Trophoblast cell (in vitro differentiated cells and primary cell): ENCODE measurements at places on chromosomes 7 and 10.

DNA sequence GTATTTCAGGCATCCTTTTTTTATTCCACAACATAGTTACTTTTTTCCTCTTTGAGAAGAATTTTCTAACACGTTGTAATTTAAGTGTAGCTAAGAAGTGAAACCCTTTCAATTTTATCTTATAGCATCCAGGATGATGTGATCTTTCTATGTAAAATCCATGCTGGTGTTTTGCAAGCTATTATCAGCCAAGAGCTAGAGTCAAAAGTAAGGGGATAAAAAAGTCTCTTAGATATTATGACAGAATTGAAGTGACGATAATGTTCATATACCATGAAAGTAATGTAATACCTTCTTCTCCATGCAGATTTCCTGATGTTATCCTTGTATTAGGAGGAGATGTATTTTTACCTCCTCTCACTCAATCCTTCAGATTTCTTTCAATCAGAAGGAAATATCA lies 64.2 kb upstream of the MBL2 start:
- no peaks in the 10 kb centered on the region for H3K27me3 ChIP-seq
- no peak overlapping the region for H3K4me3 ChIP-seq
- H3K4me1 ChIP-seq = no peaks in the 10 kb centered on the region

DNA sequence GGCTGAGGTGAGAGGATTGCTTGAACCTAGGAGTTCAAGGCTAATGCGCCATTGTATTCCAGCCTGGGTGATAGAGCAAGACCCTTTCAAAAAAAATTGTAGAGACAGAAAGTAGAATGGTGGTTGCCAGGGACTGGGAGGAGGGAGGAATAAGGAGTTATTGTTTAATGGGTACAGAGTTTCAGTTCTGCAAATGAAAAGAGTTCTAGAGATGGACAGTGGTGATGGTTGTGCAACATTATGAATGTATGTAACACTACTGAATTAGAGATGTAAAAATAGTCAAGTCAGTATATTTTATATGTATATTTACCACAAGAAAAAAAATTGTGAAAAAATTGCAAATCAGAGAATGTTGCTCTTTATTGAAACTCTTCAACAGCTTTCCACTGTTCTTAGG lies 266.5 kb upstream of the NPY start:
- no peaks in the 10 kb centered on the region for H3K27me3 ChIP-seq
- no peak overlapping the region for H3K27ac ChIP-seq
- H3K4me3 ChIP-seq = no peak overlapping the region

DNA sequence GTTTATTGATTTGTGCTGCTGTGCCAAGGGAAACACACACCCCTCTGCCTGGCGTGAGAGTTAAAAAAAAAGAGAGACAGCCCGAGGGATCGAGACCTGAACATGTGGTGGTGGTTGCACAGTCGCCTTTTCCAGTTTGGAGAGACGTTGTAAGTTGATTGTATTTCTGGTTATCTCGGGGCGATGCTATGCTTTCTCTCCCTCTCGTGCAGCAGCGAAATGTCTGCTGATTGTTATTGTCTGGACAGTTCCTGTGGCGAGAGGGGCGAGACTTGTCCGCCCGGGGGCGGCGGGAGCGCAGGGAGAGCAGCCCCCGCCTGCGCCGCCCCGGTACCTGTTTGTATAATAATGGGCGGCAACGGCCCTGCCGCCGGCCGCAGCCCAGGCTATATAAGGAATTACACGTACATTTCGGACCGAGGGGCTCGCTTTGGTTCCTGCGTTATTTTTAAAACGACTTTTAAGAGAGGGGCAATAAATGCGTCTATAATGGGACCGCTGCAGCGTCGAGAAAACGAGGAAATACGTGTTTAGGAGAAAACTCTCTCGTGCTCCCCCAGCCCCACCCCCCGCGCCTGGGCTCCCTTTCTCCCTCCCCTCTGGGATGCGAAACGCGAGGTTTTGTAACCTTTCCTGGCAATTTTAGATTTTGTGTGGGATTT lies 1.7 kb downstream of the ZEB1 start:
- peak overlapping the region; percentile 63 for H3K4me3 ChIP-seq
- DNase-seq = peak; percentile 12
- H3K27me3 ChIP-seq = peaks cover 23% of the 10 kb centered on the region

DNA sequence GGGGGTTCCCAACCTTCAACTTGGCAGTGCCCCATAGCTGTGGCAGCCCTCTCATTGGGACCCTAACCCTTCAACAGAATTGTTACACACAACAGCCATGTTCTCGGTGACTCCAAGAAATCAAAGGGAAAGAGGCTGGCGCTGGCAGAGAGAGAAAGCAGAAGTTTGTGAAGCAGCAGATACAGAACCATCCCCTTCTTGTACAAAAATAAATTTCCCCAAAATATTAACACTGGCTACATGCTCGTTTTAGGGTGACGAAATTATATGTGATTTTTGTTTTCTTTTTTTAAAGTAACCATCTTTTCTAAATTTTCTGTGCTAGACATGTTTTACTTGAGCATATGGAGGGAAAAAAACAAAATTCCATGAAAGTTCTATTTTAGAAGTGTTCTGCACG lies 45.2 kb upstream of the SAMD8 start:
- no peaks in the 10 kb centered on the region for H3K27me3 ChIP-seq
- H3K27ac ChIP-seq = no peak overlapping the region
- no peak for DNase-seq
- no peaks in the 10 kb centered on the region for H3K4me1 ChIP-seq
- H3K4me3 ChIP-seq = no peak overlapping the region
- no peaks in the 10 kb centered on the region for H3K36me3 ChIP-seq

DNA sequence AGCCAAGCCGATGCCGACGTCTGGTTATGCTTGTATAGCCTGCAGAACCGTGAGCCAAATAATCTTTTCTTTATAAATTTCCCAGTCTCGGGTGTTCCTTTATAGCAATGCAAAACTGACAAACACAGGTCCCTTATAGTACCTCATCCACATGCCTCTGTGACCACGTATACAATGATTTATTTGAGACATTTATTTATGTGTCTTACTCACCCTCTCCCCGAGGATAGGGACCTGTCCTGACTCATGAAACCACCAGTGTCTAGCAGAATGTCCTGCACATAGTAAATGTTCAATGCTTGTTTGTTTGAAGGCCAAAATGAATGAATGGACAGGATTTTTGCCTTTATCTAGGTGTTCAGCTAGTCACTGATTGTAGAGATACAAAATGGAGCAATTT lies 147.9 kb upstream of the FZD8 start:
- no peak overlapping the region for H3K27ac ChIP-seq
- H3K36me3 ChIP-seq = no peaks in the 10 kb centered on the region
- peaks cover 3% of the 10 kb centered on the region for H3K4me1 ChIP-seq

- peaks cover 14% of the 10 kb centered on the region for H3K36me3 ChIP-seq
Measured at GRCh38 chr7:158728911-158729645, 24.5 kb upstream of the NCAPG2 start.

- H3K36me3 ChIP-seq = no peaks in the 10 kb centered on the region
- peak; percentile 54 for DNase-seq
- H3K4me1 ChIP-seq = peaks cover 51% of the 10 kb centered on the region
Measured at GRCh38 chr10:5596611-5597341, 69.6 kb downstream of the ASB13 start.

DNA sequence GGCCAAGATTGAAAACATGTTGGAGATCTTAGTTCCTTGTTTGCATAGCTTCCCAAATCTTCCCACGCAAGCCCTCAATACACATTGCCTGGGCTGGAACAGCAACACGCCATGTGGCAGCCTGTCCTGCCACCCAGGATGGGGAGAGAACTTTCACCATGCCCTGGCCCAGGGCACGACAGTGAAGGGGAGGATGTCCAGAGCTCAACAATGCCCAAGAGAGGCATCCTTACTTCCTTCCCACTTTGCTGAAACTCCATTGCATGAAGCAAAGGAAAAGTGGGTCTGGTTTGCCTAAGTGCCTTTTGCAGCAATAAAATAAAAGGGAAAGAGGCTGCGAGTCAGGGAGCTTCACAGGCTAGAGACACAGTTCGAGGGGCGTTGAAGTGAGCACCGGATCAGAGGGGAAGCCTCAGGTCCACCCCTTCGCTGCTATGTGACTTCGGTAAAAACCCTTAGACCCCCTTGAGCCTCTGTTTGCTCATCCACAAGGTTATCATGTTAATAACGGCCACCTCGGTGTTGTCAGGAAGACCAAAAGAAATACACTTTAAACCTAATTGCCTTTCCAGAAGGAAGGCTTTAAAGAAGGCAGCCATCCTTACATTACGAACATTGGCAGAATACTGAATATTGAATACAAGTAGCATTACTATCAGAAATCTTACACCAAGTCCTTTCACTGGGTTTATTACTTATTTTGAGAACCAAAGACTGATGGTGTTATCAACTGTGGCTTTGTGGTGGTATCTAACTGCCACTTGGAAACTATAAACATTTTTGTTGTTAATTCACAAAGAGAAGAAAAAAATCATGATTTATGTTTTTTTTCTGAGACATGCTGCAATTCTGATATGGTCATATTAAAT lies 133.3 kb downstream of the ICA1 start:
- no peaks in the 10 kb centered on the region for H3K27me3 ChIP-seq
- H3K4me1 ChIP-seq = no peaks in the 10 kb centered on the region
- no peak overlapping the region for H3K4me3 ChIP-seq
- no peak overlapping the region for H3K27ac ChIP-seq
- no peak for DNase-seq
- H3K36me3 ChIP-seq = no peaks in the 10 kb centered on the region

DNA sequence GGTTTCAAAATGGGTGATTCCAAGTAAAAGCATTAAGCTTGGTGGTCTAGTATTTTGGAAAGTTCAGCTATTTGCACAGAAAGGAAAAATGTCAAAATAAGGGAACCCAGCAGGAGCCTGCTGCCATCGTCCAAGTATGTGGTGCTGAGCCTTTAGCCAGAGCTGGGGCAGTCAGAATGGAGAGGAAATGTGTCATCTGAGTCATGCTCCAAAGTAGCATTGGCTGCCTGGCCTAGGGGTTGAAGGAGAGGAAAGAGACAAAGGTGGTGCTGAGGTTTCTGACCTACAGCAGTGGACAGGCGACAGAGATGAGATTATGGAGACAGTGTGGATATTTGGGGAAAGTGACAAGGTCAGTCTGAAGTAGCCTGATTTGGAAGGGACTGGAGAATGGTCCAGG lies 103.9 kb downstream of the PLCE1 start:
- H3K27me3 ChIP-seq = no peaks in the 10 kb centered on the region
- no peaks in the 10 kb centered on the region for H3K36me3 ChIP-seq
- H3K4me3 ChIP-seq = no peak overlapping the region
- H3K27ac ChIP-seq = no peak overlapping the region

DNA sequence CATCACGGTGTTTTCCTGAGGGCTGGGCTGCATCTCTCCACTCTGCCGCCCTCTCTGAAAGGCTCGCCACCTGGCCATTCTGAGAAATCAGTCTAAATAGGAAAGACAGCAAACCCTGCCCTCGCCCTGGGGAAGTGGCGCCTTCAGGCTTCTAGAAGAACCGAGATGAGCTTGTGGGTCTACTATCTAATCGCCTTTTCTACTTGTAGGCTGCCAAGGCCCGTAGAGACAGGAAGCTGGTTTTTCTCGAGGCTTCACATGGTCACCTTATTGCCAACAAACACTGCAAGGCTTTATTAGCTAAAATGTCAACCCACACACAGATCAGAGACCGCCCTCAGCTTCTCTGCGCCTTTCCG lies 21.4 kb downstream of the LAT2 start:
- H3K27ac ChIP-seq = no peak overlapping the region
- DNase-seq = no peak

- H3K27me3 ChIP-seq = no peaks in the 10 kb centered on the region
- DNase-seq = no peak
- H3K27ac ChIP-seq = no peak overlapping the region
- H3K4me3 ChIP-seq = no peak overlapping the region
- H3K36me3 ChIP-seq = no peaks in the 10 kb centered on the region
- no peaks in the 10 kb centered on the region for H3K4me1 ChIP-seq
Measured at GRCh38 chr10:89664203-89664602, 19.2 kb upstream of the PANK1 start.

DNA sequence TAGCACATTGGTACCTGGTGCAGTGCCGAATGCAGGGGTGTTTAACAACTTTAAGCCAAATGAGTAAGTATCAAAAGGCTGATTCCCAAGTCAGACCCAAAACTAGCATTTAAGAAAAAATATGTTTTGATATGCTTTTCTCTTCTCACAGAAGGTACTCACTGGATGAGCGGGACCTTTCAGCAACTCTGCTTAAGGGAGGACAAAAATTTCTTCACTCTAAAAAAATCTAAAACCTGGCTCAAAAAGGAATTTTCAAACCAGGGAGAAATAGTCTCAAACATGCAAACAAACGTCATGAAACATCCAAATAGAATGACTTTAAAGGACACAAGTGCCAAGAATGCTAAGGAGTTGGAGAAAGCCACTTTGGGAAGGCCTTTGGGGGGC lies 962.1 kb downstream of the KCNMA1 start:
- H3K27ac ChIP-seq = no peak overlapping the region
- no peak for DNase-seq
- H3K4me3 ChIP-seq = no peak overlapping the region
- no peaks in the 10 kb centered on the region for H3K36me3 ChIP-seq

- no peak overlapping the region for H3K27ac ChIP-seq
- H3K4me3 ChIP-seq = no peak overlapping the region
- no peaks in the 10 kb centered on the region for H3K4me1 ChIP-seq
- no peaks in the 10 kb centered on the region for H3K36me3 ChIP-seq
Measured at GRCh38 chr10:115957012-115957399, 316.0 kb downstream of the GFRA1 start.

DNA sequence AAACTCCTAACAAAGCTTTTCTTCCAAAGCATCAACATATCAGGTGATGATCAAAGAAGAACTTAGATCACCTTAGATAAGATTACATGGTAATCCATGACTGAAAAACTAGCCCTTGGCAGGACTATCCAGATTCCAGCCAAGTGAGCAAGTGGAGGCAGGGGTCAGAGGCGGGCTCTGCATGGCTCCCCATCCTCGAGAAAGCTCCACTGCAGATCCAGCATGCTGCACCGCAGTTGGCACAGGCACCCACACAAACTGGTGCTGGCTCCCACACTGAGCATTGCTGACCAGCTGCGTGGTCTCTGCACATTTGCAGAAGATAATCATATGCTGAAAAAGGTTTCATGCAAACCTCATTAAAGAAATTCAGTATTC lies 10.1 kb downstream of the PSAP start:
- no peak overlapping the region for H3K4me3 ChIP-seq
- peak; percentile 92 for DNase-seq
- H3K27ac ChIP-seq = no peak overlapping the region
- no peaks in the 10 kb centered on the region for H3K27me3 ChIP-seq

GRCh38 chr7:50721661-50722259 lies 60.9 kb downstream of the GRB10 start:
- H3K4me3 ChIP-seq = no peak overlapping the region
- H3K36me3 ChIP-seq = no peaks in the 10 kb centered on the region
- no peak for DNase-seq
- H3K27me3 ChIP-seq = no peaks in the 10 kb centered on the region
- no peak overlapping the region for H3K27ac ChIP-seq

GRCh38 chr10:69879634-69880257 lies 78.0 kb downstream of the COL13A1 start:
- H3K27ac ChIP-seq = no peak overlapping the region
- no peak for DNase-seq
- no peak overlapping the region for H3K4me3 ChIP-seq
- H3K36me3 ChIP-seq = no peaks in the 10 kb centered on the region

DNA sequence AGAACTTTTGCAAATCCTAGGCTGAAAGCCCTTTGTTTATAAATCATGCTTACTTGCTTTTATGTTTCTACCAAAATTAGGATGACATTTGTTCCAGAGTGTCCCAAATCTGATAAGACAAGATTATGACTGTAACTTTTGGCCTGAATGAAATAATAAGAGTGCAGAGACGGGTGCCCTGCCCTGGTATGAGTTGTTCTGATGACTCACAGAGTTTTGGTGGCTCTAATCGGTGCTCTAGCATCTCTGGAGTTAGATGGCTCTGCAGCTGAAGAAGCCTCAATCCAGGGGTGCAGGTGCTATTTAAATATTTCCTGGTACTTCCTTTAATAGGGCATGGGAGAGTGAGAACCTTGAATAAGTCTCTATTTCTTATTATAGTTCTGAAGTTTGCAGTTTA lies 102.2 kb upstream of the ELMO1 start:
- no peak overlapping the region for H3K27ac ChIP-seq
- DNase-seq = peak; percentile 48
- no peaks in the 10 kb centered on the region for H3K27me3 ChIP-seq
- peaks cover 2% of the 10 kb centered on the region for H3K4me1 ChIP-seq
- H3K4me3 ChIP-seq = no peak overlapping the region
